ENCODE measurements at places on chromosomes 3 and 15.

DNA sequence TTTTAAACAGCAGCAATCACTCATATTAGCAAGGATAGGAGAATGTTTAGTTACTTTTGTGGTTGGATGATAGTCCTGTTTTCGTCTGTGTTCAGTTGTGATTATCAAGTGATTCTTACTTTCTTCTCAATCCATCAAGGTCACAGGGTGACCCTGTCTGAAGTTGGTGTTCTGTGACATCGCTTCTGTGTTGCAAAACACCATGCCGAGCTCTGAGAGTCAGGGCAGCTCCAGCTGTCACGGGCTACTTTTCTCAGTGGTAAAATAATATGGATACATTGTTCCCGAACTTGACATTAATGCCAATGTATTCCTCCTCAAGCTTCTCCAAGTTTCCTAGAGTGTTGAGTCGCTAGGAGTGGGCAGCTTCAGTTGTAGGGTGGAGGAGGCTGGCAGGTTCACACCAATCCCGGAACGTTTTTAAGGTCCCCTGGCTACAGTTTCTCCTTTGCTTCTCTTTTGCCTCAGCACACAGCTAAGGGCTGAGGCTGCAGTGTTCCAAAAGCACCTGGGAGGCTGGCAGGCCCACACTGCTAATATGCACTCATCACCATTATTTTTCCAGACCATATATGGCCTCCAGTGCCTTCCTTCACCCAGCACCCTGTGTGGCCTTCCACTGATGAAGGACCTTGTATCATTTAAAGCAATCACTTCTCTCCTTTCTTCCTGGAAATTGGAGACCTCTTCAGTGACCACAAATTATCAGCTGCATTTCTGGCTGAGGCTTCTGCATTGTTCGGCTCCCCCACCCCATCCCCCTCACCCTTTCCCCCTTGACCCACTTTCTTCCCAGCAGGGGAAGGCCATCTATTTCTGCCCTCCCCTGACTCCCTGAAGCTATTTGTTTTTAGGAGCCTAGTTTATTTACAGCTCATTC, 25.8 kb downstream of the COLQ start:
- no peaks in the 10 kb centered on the region for H3K27me3 ChIP-seq
- H3K36me3 ChIP-seq, result no peaks in the 10 kb centered on the region
- H3K4me3 ChIP-seq, result no peak overlapping the region
- peak overlapping the region; percentile 69 for H3K27ac ChIP-seq
- H3K4me1 ChIP-seq, result peaks cover 31% of the 10 kb centered on the region
- no peak for DNase-seq

- no peaks in the 10 kb centered on the region for H3K36me3 ChIP-seq
- DNase-seq, result no peak
- H3K4me1 ChIP-seq, result peaks cover 6% of the 10 kb centered on the region
- H3K4me3 ChIP-seq, result peak overlapping the region; percentile 23
- no peaks in the 10 kb centered on the region for H3K27me3 ChIP-seq
These were observed 31.7 kb upstream of the MNS1 start for GRCh38 chr15:56496635-56497034.

DNA sequence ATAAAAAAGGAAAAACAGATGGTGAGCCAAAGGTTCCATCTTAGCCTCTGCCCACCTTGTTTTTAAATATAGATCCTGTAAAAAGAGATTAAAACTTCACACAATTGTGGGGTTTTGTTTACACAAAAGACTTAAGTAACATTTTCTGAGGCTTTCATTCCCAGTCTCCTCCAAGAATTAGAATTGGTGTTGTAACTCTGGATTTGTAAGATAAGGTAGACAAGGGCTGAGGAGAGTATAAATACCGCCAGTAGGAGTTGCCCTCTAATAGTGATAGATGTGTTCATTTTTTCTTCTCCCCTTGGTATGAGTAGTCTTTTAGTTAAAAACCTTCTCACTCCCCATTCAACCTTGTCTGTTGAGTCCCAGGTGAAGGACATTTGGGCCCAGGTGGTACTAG, 8.5 kb downstream of the MINDY2 start:
- no peaks in the 10 kb centered on the region for H3K36me3 ChIP-seq
- no peak overlapping the region for H3K27ac ChIP-seq
- no peak for DNase-seq
- no peaks in the 10 kb centered on the region for H3K27me3 ChIP-seq
- H3K4me3 ChIP-seq, result no peak overlapping the region

GRCh38 chr15:84750583-84751092, 2.2 kb downstream of the ZNF592 start:
- H3K27me3 ChIP-seq, result no peaks in the 10 kb centered on the region
- H3K27ac ChIP-seq, result no peak overlapping the region
- H3K4me1 ChIP-seq, result peaks cover 84% of the 10 kb centered on the region
- no peaks in the 10 kb centered on the region for H3K36me3 ChIP-seq
- H3K4me3 ChIP-seq, result peak overlapping the region; percentile 4
